RWPE1 (cell line): ENCODE measurements at places on chromosomes 12 and 14.
A peak's percentile ranks its signal among the peaks of the same experiment; 100 is the strongest.

DNA sequence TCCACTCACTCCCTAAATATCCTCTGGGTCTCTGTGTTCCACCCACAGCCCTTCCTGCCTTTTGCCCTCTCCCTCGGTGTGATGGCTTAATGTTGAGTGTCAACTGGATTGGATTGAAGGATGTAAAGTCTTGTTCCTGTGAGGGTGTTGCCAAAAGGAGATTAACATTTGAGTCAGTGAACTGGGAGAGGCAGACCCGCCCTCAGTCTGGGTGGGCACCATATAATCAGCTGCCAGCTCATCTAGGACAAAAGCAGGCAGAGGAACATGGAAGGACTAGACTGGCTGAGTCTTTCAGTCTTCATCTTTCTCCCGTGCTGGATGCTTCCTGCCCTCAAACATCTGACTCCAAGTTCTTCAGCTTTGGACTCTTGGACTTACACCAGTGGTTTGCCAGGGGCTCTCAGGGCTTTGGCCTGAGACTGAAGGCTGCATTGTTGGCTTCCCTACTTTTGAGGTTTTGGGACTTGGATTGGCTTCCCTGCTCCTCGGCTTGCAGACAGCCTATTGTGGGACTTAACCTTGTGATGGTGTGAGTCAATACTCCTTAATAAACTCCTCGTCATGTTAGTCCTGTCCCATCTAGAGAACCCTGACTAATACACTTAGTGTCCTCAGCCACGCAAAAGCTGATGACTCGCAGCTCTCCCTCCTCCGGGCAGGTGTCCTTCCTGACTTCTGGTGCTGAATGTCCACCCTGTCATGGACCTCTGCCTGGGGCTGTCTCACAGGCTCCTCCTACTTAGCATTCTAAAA, 5.9 kb downstream of the DGLUCY start:
- peak; percentile 11 for DNase-seq

- no peak for DNase-seq
Observed at GRCh38 chr12:14951851-14952250, 9.6 kb downstream of the ARHGDIB start.

DNA sequence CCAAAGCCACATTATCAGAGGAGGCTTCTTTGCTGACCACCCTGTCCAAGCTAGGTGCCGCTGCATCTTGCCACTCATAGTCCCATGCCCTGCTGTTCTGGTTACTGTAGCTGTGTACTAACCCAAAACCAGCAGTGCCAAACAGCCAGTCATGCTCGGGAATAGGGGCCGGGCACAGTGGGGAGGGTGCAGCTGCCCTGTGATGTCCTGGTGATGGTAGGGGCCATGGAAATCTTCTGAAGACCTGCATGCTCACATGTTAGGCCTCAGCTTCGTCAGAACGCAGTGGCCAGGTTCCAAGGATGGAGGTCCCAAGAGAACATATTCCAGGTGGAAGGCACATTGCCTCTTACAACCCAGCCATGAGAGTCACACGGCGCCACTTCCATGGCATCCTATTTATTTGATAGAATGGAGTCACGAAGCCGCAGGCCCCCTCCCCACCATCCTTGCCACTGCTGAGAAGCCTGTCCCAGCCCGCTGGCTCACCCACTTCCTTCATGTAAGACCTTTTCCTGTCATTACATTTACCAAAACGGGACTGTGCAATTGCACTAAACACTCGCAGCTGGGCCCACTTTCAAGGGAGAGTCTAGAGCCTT, 48.5 kb downstream of the FAM222A start:
- DNase-seq, result no peak

DNA sequence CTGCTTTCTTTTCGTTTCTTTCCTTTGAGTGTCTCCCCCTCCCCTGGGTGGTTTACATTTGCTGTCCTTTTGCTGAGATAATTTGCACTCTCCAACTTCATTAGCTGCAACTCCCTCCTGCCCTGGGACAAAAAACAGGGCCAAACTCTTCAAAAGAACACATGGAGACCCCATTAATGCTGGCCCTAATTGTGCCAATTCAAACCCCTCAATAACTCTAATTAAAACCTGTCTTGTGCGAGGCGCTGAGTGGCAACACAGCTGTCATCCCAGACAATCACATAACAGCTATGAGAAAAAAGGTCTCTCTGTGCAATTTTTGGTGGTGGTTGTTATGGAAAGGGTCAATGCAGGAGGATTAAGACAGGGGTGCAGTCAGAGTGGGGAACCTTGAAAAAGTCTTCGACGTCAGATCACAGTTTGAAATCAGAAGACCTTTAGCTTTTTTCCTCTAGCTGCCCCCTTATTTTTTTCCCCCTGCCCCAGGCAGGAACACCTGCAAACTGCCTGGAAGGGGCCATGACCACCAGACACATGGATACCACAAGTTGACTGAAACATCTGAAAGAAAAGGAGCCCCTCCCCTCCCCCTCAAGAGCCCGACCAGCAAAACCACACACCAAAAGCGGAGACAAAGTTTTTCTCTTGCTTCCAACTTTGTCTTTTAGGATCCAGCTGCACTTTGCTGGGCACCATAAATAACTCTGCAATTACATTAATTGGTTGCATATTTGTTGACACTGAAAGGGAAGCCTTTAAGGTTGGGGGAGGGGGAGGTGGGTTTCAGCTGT, 26.5 kb upstream of the SMOC1 start:
- no peak for DNase-seq

- DNase-seq, result no peak
Observed at GRCh38 chr12:27013611-27014084, 536 bp downstream of the TM7SF3 start.

GRCh38 chr12:111204788-111205241, 164.1 kb downstream of the PHETA1 start:
- no peak for DNase-seq

DNA sequence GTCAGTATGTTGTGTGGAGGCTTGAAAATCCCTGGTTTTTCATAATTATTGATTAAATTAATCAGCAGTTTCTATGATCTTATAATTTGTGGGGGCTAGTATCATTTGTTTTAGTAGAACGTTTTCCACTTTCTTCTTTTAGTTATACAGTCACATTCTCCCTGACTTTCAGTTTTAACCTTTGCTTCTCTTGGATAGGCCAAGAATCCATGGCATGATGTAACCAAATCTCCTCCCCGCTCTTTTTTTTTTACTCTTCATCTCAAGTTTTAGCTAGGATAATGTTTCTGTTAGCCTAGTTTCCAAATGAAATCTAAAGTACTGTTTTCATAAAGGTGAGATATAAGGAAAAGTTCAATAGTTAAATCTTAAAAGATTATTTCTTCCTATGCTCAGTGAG, 106.5 kb downstream of the TMEM117 start:
- DNase-seq, result no peak

GRCh38 chr14:90519262-90519920, 122.6 kb downstream of the CALM1 start:
- no peak for DNase-seq

- no peak for DNase-seq
Observed at GRCh38 chr12:47433876-47434275, 272.0 kb downstream of the RPAP3 start.

DNA sequence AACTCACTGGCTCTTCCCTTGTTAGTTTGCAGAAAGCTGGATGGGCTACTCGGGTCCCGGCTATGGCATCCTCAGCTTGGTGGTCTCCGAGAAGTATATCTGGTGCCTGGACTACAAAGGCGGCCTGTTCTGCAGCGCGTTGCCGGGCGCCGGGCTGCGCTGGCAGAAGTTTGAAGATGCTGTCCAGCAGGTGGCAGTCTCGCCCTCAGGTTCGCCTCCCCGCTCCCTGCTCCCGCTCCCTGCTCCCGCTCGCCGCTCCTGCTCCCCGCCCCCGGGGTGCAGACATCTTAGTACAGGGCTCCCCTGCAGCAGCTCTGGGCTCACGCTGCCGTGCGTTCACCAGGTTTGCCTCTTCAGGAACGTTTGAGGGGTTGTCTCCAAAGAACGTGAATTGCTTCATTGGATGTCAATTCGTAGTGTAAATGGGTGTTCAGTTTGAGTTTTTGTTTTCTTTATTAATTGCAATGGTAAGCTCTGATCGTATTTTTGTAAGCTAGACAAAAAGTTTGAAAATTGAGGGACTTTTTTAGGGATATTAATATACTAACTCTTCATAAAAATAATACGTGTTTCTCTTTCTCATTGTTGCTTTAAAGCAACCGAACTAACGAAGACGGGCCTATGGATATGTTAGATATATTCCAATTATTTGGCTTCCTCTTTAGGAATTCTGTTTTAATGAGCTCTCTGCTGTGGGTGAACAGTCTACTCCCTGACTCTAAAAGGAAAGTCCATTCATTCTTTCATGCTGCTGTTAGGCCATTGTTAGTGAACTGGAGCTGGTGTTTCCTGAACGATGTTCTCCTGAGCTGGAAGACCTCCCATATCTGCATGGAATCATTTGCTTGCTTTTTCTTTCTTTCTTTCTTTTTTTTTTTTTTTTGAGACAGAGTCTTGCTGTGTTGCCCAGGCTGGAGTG, 71.3 kb downstream of the ANKRD9 start:
- peak; percentile 88 for DNase-seq

- DNase-seq, result no peak
Observed at GRCh38 chr14:30990770-30991169, 34.7 kb upstream of the AP4S1 start.

GRCh38 chr12:122013791-122014590, 7.7 kb upstream of the BCL7A start:
- no peak for DNase-seq
